Fibroblast of skin of back (primary cell): ENCODE measurements at places on chromosomes 5 and 9.
A peak's percentile ranks its signal among the peaks of the same experiment; 100 is the strongest.

GRCh38 chr9:128408963-128409431, 11.7 kb upstream of the CERCAM start:
- DNase-seq, result no peak

DNA sequence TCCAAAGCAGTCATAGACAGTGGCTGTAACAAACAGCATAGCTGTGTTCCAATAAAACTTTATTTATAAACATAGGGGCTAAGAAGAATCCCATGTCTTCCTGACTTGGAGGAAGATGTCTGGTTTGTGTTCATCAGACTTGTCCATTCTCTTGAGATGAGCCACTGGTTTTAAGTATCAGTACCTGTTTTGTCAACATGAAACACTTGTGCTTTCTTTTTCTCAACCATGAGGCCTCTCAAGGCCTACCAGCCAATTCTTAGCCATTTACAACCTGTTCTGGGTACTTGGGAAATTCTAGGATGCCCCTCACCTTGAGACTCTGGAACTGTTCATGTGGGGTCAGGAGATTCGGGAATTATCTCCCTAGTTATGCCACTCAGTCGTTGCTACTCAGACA, 154.3 kb upstream of the PPP1R2B start:
- no peak for DNase-seq

- DNase-seq, result peak; percentile 79
Measured at GRCh38 chr5:39518516-39518915, 93.7 kb upstream of the DAB2 start.

- no peak for DNase-seq
Measured at GRCh38 chr5:169200125-169200778, 100.7 kb downstream of the SLIT3 start.

DNA sequence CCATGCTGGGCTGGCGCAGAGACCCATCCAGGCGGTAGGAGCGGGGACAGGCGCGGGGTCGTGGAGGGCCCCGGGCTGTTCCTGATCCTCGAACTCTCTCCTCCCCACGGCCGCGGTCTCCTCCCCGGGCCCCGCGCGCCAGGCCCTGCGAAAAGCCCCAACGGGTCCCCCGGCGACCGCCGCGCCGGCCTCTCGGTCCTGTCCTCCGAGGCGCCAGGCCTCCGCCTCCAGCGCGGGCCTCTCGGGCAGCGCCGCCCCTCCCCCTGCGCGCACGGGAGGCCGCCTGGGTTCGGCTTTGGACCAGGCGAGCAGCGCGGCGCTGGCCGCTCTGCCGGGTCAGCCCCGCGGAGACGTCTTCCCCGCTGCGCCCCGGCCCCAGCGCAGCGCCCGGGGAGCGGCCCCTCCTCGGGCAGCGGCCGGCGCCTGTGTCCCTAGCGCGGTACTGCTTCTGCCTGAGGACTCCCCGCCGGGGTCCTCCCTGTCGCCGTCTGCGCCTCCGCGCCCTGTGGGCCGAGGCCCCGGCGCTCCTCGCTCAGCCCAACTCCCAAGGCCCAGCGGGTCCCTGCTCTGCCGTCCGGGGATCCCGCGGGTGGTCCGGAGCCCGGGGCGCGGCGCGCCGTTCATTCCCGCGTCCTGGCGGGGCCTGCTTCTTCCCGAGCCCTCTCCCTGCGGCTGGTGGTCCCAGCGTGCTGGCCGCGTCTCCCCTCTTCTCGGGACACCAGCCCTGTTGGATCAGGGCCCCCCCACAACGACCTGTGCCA, 13.4 kb downstream of the COL23A1 start:
- DNase-seq, result no peak

- DNase-seq, result no peak
Measured at GRCh38 chr9:68627594-68627993, 77.4 kb upstream of the PIP5K1B start.

GRCh38 chr5:76527685-76528161, 95.5 kb downstream of the F2RL2 start:
- peak; percentile 41 for DNase-seq

GRCh38 chr9:13083963-13084528, 195.4 kb downstream of the MPDZ start:
- peak; percentile 39 for DNase-seq

DNA sequence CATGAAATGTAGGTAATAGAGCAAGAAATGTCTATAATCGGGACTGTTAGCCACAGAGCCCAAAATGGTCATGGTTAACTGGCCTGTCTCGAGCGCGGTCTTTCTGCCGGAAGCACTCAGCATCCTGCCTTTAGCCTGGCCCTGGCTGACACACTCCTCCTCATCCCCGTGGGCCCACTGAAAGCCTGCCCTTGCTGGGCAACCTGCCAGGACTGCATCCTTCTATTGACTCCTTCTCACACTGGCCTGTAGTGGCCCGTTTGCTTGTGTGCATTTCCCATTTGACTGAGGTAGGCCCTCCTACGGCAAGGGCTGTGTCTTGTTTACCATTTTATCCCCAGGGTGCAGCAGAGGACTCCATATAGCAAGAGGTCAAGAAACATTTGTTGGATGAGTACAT, 215.7 kb downstream of the ATPSCKMT start:
- peak; percentile 25 for DNase-seq

DNA sequence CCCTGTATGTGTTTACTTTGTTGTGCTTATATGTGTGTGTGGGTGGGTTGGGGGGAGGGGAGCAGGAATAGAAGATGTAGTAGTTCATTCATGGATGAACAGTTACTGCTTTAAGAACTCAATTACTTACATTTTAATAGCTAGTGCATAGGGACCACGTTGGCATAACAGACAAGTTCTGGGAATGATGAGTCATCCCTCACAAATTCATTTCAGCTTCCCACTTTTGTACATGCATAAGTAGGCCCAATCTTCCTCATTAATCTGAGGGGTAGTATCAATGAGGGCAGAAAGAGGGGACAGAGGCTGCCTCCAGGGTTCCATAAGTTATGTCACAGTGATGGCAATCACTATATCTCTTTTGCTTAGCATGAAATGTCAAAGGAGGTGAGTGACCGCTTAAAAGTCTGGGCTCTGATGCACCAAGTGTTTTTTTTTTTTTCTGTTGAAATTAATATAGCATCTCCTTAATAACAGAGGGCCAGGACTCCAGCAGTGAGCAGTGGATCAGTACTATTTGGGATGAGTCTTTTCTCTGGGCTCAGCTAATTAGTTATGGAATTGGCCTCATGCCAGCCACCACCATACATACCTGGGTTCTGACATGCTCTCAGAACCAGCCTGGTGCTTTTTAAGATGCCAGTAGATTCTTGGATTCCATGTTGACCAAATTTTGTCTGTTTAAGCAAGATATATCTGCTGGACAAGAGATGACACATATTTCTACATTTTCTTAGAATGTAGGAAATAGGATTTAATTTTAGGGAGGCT, 37.1 kb downstream of the PRDM6 start:
- peak; percentile 79 for DNase-seq

- no peak for DNase-seq
Measured at GRCh38 chr5:34978681-34979080, 49.3 kb downstream of the DNAJC21 start.

DNA sequence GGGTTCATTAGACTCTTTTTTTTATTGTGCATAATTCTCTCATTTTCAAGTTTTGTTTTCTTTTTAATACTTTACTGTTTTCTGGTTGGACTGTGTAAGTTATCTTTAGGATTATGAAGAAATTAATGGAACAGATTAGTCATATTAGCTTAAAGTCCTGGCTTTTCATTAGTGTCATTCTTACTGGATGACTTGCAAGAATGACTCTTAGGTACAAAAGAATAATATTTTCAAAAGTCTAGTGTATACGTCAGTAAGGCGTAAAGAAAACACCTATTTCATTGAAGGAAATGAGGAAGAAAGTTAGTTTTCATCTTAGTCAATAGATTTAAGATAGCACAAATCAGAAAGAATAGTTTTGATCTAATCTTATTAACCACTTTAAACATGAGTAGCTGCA, 20.4 kb downstream of the UHRF2 start:
- peak; percentile 79 for DNase-seq

DNA sequence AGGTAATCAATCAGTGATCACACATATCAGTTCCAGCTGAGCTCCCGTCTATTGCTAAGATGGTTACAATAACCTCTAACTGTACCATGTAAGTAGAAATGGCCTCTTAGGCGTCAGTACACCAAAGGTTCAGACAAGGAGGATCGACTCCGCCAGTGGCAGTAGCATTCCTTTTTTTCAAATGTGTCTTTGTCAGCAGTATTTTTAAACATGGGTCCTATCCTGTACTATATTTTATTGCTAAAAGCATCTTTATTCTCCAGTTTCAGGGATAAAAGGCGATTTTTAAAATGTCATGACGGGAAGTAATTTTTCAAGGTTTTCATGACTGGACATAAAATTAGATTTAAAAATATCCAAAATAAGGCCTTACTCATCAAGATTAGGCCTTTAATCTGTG, 64.8 kb upstream of the TBCA start:
- no peak for DNase-seq

GRCh38 chr5:39411061-39411460, 13.7 kb downstream of the DAB2 start:
- peak; percentile 87 for DNase-seq

DNA sequence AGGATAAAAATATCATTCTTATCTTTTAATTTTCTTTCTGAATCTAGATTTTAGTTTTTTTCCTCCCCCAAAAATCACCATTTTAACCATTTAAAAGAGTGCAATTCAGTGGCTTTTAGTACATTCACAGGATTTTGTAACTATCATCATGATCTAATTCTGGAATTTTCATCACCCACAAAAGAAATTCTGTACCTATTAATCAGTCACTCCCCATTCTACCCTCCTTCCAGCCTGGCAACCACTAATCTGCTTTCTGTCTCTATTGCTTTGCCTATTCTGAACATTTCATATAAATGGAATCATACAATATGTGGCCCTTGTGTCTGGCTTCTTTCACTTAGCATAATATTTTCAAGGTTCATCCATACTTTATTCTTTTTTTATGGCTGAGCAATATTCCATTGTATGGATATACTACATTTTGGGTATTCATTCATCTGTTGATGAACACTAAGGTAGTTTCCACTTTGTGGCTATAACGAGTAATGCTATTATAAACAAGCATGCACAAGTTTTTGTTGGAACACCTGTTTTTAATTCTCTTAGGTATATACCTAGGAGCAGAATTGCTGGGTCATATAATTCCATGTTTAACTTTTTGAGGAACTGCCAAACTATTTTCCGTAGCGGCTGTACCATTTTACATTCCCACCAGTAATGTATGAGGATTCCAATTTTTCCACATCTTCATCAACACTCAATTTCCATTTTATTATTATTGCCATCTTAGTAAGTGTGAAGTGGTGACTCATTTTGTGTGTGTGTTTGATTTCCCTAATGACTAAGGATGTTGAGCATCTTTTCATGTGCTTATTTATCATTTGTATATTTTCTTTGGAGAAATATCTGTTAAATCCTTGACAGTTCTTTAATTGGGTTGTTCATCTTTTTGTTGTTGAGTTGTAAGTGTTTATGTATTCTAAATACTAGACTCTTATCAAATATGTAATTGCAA, 340.3 kb downstream of the CWC27 start:
- DNase-seq, result peak; percentile 63

DNA sequence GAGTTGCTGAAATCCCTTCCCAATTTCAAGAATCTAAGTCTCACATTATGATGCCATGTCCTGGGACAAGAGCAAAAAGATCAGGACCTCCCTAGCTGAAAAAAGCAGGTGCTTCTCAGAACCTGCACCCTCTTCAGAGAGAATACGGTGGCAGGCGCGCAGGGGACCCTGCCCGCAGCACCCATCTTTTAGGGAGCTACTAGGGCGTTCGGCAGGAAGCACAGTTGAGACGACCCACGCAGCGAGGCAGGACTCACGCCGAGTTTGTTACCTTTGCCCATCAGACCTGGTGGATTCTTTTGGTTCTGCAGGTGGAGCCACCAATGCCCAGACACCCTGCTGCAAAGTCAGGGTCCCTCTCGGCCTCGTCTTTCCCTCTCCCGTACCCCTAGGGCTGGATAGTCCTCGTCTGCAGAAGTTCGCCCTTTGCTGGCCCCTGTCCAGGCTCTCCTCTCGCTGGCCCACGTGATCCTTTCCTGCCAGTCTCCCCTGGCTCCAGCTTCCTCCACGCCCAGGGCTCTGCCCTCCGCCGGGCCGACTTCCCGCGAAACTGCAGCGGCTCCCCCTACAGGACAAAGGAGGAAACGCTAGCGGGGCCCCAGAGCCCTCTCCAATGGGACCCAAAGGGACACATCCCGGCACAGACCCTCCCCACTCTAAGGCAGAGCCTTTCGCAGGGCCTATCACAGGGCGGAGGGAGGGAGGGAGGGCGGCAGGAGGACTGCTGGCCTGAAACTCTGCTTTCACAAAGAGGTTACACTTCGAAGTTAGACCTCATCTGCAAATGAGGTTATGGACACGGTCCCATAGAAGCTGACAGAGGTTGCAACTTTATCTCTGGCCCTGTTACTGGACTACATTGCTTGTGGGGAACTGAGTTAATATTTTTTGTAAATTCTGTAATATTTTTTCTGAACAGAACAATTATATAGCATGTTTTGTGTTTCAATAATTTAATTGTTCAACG, 28.8 kb downstream of the TMEM174 start:
- DNase-seq, result peak; percentile 55

DNA sequence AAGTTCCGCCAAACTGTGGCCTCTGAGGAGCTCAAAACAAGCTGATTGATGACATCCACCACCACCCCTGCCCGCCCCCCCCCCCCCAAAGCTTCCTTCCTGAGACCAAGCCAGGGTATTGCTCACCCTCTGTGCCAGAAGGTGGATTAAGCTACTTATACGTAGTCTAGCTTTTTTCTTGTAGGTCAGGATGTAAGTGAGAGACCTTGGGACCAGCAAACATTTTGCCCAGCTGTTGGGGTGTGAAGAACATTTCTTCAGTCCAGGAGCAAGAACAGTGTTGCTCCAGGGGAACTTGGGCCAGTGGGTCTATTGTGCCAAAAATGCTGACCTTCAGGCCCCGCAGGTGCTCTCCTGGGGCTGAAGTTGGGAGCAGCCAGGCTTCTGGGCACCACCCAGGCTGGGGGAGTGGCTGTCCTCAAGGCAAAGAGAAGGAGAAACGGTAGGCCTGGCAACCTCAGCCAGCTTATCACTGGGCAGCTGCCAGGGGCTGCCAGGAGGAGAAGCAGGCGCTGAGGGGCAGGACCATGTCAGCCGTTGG, 18.0 kb downstream of the NEURL1B start:
- no peak for DNase-seq

DNA sequence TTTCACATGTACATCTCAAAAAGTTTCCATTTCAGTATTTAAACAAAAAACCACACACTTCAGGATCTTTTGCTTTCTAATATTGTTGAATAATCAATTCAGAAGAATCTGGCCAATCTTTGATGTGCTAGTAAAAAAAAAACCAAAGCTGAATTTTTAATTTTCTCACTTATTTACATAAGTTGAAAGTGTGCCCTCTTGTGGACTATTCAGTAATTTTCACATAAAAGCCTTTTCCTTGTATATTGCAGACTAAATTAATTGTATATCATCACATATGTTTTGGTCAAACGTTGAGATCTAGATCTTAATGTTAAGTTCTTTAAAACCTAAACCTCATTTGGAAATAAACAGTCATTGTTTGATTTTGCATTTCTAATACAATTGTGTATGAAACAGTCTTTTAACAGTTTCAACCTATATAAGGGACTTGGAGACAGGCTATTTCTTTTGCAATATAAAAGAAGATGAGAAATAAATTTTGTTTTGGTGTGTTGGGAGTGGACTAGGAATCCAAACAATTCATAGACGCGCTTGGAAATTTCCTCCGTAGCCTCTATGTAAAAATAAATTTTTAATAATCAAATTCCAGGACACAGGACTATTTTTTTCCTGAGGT, 68.1 kb downstream of the NIPBL start:
- DNase-seq, result peak; percentile 66

- no peak for DNase-seq
Measured at GRCh38 chr5:175554296-175554695, 75.9 kb downstream of the SFXN1 start.

GRCh38 chr5:80594810-80595209, 24.7 kb upstream of the ANKRD34B start:
- DNase-seq, result no peak
